GM12892 (cell line): ENCODE measurements at places on chromosomes 12 and 14.

DNA sequence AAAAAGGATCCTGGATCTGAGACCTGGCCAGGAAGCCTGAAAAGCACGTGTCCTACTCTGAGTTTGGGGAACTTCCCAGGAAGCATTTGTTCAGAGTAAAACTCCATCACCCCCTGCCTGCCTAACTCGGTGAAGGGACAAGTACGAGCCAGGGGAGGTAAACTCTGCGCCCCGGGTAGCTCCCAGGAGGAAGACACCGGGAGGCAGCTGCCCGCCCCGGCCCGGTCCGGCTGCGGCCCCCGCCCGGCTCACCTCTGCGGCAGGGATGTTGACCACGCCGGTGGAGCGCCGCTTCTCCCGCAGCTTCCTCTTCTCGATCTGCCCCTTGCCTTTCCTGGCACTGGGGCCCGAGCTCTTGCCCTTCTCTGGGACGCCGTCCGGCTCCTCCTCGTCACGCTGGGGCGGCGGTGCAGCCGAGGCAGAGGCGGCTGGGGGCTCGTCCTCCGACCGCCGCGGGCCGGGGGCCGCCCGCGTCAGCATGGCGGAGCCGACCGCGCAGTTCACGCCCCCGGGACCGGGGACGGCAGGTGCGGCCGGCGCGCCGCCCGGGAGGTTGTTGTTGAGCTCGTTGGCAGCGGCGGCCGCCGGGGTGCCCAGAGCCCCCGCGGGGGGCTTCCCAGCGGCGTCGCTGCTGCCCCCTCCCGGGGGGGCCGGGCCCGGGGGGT lies 1.2 kb downstream of the PAWR start:
- peak; percentile 28 for DNase-seq

- DNase-seq = no peak
Observed at GRCh38 chr12:57490126-57490525, 2.3 kb downstream of the MARS1 start.

GRCh38 chr14:56487761-56488160 lies 91.8 kb upstream of the TMEM260 start:
- DNase-seq = no peak

DNA sequence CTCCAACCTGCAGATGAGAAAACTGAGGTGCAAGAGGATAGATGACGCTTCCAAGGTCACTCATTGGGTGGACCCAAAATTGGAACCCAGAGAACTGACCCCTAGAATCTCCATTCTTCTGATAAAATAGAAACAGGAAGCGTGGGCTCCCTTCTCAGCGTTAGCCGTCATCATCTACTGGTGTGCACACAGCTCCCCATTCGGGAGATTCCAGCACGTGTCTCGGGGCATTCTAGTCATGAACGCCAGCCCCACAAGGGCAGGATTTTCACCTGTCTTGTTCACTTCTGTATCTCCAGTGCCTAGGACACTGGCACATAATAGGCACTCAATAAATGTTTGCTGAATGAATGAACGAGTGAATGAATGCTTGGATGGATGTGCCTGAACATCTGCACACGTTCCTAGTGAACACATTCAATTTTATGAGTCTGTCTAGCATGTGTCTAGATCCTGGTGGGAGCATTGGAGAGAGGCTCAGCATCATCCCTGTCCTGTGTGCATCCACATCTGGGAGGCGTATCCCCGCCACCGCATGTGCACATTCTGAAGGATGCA lies 30.5 kb downstream of the RASAL1 start:
- DNase-seq = no peak

- no peak for DNase-seq
Observed at GRCh38 chr12:106170285-106170684, 31.5 kb upstream of the NUAK1 start.

- DNase-seq = no peak
Observed at GRCh38 chr14:100594625-100594951, 7.4 kb upstream of the BEGAIN start.

- DNase-seq = no peak
Observed at GRCh38 chr12:118650586-118650960, 274.2 kb downstream of the SUDS3 start.

DNA sequence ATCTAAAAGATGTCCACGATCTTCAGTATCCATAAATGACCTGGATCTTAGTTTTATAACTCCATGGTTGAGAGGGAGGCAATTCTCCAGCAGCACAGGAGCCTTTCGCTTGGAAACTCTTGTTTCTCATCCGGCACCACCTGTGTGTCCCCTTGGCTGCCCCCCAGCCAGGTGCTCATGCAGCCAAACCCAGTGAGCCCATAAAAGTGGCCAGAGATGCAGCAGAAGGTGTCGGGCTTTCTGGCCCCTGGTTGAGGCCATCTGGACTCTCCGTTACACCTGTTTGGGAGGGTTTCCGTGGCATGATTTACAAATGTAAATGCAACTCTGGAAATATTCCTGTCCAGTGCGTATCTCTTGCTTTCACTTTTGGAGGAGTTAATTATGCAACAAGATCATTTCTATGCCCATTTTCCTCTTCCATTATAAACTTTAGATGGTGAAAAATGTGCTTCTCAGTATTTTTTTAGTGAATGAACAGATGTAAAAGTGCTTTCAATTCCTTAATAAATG lies 291.1 kb downstream of the DIO2 start:
- DNase-seq = no peak

GRCh38 chr14:68493152-68493911 lies 299.5 kb downstream of the ZFP36L1 start:
- no peak for DNase-seq

DNA sequence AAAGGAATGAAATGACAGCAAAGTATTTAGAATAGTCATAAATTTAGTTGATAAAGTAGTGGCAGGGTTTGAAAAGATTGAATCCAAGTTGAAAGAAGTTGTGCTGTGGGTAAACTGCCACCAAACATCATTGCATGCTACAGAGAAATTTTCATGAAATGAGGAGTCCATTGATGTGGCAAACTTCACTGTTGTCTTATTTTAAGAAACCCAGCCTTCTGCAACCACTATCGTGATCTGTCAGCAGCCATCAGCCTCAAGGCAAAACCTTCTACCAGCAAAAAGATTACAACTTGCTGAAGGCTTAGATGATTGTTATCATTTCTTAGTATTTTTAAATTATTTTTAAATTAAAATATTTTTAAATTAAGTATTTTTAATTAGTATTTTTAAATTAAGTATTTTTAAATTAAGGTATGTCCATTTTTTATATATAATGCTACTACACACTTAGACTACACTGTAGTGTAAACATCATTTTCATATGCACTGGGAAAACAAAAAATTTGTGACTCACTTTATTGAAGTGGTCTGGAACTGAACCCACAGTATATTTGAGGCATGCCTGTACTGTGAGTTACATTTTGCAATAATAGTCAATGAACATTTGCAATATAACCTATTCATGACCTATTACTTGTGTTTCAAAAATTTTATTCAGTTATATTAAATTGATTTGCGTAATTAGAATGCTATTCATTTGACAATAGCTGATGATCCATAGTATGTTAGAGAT lies 67.2 kb upstream of the SYT1 start:
- DNase-seq = no peak

GRCh38 chr12:109153821-109154441 lies 37.5 kb downstream of the ACACB start:
- no peak for DNase-seq

DNA sequence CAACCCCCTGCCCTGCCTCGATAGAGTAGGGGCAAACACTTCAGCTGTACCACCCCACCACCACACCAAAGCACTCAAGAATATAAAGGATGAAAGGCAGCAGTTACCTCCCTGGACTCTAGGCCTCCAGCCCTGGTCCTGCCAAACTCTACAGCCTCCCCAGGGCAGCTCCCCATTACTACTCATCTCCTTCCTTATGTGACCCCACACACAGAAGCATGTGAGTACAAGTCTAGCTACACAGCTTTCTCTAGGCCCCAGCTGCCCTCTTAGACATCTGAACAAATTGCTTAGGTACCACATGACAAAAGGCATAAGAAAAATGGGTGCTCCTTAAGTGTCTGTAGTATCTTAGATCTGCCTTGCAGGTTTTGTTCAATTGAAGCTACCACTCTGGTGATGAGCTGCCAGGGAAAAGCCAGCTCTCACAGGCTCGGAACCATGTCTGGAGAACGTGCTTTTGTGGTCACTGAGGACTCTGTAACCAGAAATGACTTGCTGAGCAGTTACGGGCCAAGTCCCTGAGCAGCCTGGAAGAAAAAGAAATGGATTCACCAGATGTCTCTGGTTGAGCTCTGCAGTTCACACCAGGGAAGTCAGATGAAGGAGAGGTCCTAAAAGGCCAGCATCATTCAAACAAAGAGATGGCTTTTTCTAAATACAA lies 32.8 kb downstream of the FMNL3 start:
- DNase-seq = no peak

- no peak for DNase-seq
Observed at GRCh38 chr12:115661112-115661511, 616.4 kb downstream of the MED13L start.

DNA sequence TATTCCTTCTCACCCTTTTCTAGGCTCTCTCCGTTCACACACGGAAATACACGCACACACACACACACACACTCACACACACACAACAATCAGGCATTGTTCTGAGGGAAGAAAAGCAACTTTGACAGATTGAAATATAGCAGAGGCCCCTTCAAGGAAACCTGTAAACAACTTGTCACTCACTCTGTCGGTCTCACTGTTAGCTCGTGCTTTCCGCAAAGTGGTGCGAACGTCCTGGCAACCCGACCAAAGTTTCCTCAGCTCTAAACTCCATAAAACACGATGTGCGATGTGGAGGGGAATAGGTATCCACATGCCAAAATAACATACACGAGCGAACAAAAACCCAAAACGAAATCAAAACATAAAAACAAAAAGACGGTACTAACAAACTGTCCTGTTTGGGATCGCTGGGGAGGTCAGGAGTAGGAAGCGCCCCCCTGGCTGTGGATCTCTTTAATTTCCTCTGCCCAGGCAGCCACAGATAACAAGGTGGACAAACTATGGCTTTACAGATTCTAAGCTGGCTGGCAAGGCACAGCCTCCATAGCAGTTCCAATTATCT lies 822 bp upstream of the SOX5 start:
- DNase-seq = no peak

GRCh38 chr14:104968153-104968527 lies 10.0 kb downstream of the AHNAK2 start:
- no peak for DNase-seq

DNA sequence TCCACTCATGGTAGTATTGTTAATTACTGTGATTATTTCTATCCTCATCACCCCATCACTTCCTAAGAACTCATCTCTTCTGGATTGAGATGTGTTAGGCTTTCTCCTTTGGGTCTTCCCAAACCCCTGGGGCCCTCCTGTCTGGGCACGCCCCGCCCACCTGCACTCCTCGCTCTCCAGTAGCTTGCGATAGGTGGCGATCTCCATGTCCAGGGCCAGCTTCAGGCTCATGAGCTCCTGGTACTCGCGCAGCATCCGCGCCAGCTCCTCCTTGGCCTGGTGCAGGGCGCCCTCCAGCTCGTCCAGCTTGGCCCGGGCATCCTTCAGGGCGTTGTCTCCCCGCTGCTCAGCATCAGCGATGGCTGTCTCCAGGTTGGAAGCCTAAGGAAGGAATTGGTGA lies 6.8 kb downstream of the KRT71 start:
- DNase-seq = no peak

GRCh38 chr12:110199339-110200123 lies 75.4 kb downstream of the IFT81 start:
- DNase-seq = no peak

DNA sequence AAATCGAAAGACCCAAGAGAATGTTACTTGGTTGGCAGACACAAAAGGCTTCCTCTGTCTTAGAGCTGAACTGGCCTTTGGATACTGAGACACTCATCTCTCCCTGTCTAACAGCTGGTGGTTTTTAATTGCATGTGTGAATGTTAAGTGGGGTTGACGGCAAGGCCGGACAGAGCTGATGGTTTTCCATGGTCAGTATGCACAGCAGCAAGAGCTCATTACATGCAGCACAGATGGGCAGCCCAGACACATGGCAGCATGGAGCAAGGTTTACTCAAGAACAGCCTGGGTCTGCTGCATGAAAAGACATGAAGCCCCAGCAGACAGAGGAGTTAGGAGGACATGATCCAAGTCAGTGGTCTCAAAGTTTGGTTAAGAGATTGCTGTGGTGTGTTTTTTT lies 27.8 kb upstream of the CACNA2D4 start:
- DNase-seq = no peak

DNA sequence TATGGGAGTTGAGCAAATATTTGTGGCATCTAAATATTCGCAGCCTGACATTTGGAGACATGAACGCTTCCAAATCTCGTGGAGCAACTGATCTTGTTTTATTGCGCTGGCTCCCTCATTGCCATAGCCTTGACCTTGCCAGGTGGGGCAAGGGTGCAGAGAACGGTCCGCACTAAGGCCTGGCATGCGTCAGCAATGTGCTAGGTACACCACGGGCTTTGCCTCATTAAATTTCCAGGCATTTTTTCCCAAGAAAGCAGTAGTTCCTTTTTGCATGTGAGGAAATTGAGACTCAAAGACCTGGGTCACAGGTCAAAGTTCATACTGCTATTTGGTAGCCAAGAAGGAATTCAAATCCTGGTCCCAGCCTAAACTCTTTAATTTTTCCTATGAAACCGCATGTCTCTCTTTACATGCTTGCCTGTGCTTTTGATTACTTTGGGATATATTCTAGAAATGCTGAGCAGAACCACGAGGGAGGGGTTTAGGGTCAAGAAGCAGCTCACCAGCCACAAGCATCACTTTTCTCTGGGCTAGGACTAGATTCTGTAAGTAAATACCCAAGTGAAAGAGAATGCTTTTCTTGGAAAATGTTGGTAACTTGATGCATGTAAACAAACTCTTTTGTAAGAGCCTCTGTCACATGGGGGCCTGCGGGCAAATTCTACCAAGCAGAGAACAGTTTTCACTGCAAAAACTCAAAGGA lies 891.6 kb downstream of the VRK1 start:
- DNase-seq = no peak

GRCh38 chr14:68794851-68795596 lies 2.2 kb upstream of the ZFP36L1 start:
- no peak for DNase-seq

GRCh38 chr12:62841846-62842245 lies 93.1 kb downstream of the PPM1H start:
- DNase-seq = no peak

DNA sequence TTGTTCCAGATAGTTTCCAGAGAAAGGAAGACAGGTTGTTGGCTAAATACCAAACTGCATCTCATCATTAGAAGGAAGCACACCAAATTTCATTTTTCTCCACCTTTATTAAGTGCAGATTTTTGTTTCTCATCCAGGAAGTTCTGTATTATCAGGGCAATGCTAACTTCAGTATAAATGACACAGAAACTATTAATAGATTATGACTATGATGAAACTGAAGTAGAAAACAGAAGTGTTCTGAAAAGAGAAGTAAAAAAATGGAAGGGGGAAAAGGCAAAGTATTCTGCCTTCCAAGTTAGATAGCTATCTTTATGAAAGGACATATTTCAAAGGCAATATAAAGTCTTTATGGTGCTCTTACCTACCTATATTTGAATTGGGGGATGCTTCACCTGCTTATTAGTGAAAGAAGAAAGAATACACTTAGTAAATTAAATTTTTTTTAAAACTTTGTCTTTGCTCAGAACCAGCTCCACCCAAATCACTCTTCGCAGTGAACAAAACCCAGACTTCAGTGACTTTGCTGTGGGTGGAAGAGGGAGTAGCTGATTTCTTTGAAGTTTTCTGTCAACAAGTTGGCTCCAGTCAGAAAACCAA lies 223.9 kb downstream of the PTPRO start:
- DNase-seq = no peak

GRCh38 chr12:85237327-85237726 lies 42.7 kb upstream of the ALX1 start:
- DNase-seq = no peak
